ENCODE measurements at places on chromosomes 4 and X.

DNA sequence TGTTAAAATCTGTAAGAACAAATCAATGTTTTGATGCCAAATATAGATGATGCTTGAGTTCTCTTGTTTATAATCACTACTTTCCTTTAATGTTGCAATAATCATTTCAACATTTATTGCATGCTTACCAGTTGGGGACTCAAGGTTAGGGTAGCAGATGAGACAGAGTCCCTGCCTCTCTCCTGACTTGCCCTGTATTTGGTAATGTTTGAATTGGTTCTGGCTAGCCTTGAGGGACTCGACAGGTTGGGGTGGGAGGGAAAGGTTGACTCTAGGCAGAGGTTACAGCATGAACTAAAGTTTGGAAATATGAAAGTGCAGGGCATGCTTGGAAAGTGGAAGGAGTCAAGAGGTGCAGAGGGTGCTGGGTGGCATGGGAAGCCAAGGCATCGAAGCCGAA is 2.0 kb downstream of the SEC24B start:
- DNase-seq, result no peak

GRCh38 chr4:151674804-151675391 is 85.9 kb downstream of the GATB start:
- no peak for DNase-seq

GRCh38 chr4:2729533-2729875 is 26.6 kb downstream of the TNIP2 start:
- DNase-seq, result no peak

GRCh38 chr4:140141210-140141835 is 12.7 kb downstream of the MAML3 start:
- DNase-seq, result no peak

DNA sequence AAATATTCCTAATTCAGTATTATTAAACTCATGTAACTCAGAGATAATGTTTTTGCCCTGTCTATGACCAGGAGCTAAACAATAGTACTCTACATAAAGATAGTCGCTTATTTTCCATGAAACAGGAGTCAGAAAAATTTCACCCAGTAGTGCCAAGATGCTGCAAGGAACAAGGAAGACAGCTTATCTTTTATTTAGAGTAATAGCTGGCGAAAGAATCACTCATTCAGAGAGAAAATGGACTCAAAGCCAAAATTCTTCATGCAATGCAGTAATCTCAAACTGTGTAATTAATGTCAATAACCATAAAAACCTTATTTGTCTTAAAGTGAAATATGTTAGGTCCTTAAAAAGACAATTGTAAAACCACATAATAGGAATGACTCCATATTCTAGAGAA is 477.8 kb downstream of the ANKRD50 start:
- DNase-seq, result no peak

- no peak for DNase-seq
Measured at GRCh38 chr4:138875891-138876608, 139.5 kb upstream of the NOCT start.

GRCh38 chrX:154815274-154815818 is 10.1 kb upstream of the MPP1 start:
- DNase-seq, result no peak

DNA sequence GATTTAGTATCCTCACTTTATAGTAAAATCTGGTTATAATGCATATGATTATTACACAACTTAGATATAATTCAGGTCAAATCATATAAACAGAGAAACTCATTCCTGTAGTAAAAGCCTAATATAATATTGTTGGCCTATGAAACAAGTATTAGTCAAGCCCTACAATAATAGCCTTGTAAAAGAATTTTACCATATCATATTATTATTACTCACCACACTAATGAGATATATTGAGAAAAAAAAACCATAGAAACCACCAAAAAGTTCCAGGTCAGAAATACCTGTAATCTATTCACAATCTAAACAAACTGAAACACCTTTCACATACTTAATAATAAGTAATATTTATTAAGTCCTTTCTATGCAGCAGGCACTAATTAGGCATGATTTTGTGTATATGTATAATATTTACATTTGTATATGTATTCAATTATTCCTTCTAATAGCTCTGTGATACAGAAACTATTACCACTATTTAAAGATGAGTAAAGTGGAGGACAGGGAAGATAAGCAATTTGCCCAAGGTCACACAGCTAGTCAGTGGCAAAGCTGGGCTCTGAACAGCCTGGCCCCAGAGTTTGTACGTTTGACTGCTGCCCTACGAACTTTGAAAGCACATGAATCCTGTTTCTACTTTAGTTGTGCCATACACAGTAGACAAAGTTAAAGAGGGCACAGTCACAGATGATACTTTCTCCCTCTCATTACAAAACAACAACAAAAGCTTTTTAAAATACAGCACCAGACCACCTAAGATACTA is 9.0 kb downstream of the ZNF827 start:
- DNase-seq, result no peak

- DNase-seq, result no peak
Measured at GRCh38 chr4:111031596-111031995, 408.7 kb upstream of the PITX2 start.

- peak; percentile 52 for DNase-seq
Measured at GRCh38 chr4:150297861-150298474, 219.7 kb downstream of the DCLK2 start.

DNA sequence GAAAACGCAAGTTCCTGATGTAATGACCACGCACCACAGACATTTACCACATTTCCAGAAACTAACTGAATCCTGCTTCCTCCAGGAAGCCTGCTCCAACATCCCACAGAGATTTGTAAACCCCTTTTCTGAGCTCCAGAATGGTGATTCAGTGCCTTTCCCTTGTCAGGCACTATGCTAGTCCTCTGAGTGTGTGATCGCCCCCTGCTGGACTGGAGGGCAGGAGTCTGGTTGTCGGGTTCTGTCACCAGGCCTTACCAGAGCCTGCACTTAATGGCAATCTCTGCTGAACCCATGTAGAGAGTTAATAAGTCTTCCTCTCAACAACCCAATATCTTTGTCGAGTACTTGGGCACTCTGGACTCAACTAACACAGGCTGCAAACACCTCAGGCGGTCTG is 14.5 kb upstream of the KDM5C start:
- peak; percentile 23 for DNase-seq

DNA sequence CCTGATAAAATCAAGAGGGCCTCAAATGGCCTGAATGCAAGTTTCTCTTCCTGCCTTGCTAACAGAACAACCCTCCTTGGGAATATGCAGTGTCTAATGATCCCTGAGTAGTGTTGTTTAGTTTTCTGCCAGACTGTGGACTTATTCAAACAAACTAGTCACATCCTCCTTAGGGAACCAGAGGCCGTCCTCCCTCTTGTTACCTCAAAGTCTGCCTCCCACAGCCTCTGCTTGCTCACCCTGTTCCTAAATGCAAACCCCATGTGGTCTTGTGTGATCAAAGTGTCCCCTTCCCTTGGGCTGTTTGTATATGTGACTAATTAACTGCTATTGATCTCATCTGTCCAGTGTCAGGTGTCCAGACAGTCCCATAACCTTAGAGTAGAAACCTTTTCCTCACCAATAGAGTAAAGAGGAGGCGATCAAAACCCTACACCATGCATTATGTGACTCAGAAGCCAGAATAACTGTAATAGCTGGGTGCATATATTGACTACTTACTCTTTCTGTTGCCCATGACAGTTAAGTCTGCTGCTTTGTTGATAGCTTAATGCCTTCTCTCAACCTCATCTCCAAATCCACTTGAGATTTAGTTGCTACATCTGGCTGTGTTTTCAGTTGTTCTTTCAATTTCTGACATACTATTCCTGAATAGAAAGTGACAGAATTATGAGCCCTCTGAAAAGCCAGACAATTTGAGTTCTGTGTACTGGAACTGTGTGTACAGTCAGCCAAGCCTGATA is 473.0 kb upstream of the NWD2 start:
- DNase-seq, result no peak

DNA sequence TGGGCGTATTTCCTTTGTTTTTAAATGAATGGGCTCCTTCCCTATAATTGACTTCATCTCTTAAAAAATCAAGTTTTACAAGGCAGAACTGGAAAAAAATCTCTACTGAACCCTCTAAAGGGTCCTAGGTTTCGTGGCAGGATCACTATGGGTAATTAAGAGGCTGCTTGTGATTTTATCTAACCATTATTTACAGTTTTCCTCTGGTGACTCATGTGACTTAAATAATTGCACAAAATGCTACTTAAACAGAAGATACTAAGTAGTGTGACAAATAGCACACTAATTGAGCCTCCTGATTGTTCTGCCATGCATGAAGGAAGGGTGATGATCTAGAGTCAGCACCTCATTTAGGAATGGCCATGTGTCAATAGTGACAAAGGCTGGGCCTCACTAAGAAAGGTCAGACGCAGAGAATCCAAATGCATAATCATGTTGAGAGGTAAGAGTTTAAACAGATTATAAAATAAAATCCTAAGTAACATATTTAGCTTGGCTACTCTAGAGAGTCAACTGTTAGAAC is 35.5 kb downstream of the OFD1 start:
- no peak for DNase-seq

DNA sequence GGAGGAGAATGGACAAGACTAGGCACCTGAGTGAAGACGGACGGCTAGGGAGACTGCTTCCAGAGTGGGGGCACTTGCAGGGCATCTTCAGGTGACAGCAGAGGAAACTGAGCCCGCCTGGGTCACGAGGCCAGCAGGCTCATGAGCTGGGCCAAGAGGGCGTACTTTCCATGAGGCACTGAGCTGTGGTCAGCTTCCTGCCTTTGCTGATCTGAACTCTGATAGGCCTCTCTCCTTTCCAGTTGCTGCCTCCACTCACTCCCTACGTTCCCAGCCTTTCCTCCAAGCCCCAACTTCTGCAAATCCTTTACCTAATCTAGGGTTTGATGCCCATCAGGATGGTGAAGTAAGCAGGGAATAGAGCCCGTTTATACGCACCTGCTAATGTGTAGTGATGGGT is 1.4 kb upstream of the L1CAM start:
- no peak for DNase-seq

GRCh38 chr4:151744614-151745013 is 16.2 kb downstream of the GATB start:
- DNase-seq, result peak; percentile 32

GRCh38 chrX:85505801-85506200 is 126.3 kb upstream of the POF1B start:
- no peak for DNase-seq

- no peak for DNase-seq
Measured at GRCh38 chrX:23389196-23389792, 54.6 kb downstream of the PTCHD1 start.
